ENCODE measurements at places on chromosomes 16 and 17.

GRCh38 chr17:35299135-35299534 is 56.3 kb downstream of the SLFN5 start:
- DNase-seq = peak; percentile 86

DNA sequence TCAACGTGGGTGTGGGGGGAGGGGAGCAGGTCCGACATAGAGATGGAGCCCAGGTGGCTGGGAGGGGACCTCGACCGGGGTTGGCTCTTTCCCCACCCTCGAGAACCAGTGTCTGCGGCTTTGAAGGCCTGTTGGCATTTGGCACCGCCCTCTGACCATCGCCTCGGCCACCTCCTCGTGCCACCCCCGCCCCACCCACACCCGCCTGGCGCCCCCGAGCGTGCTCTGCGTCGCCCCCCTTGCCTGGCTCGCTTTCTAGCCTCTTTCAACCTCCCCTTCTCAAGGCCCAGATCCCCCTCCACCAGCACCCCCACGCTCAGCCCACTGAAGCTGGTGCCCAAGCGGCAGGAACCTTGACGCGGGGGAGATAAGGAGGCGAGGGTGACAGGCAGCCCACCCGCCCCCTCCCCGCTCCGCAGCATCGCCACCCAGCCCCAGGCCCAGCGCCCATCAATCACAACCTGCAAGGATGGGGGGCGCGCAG is 619 bp downstream of the CACNB1 start:
- peak; percentile 69 for DNase-seq

DNA sequence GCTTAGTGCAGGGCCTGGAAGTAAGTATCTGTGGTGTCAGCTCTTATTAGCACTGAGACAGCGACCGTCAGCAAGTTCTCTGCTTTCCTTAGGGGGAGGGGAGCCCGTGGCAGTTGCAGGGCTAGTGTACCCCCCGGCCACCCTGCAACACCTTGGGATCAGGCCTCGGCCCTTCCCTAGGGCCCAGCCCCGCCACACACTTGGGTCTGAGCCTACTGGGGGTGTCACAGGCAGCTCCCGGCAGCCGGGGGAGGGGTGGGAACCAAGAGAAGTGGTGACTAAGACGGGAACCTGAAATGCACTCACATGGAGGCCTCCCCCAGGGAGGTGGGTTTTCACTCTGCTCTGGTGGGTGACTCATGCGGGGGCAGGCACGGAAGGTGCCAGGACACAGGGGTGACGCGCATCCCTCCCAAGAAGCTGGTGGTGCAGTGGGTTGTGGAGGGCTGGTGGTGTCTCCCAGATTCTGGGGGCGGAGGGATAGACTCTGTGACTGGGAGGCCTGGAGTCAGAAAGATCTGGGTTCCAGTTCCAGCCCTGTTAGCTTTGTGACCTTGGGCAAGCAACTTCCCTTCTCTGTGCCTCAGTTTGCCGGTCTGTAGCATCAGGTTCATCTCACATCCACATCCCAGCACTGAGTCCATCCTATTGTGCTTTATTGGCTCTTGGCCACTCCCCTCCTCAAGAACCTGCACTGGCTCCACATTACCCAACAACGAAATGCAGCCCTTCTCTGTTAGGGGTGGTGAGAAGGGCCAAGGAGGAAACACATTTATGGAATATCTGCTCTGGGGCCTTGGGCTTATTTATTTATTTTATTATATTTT is 44.5 kb downstream of the LAT start:
- peak; percentile 31 for DNase-seq

GRCh38 chr17:7850701-7851437 is 4.0 kb upstream of the TMEM88 start:
- no peak for DNase-seq

DNA sequence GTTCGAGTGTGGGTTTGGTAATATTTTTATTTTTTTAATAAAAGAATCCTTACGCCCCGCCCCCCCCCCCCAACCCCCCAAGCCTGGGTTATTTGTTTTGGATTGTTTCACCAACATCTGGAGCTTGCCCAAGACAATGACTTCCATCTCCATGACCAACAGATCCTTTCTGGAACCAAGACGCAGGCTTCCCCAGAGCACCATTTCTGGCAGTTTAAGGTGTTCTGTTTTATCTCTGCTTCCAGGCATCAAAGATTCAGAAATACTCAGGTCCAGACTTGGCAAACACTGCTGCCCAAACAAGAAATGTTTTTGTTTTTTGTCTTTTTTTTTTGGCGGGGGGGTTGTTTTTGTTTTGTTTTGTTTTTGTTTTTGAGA is 56.1 kb downstream of the PLXDC1 start:
- no peak for DNase-seq
